ENCODE measurements at places on chromosomes 6 and 20.

DNA sequence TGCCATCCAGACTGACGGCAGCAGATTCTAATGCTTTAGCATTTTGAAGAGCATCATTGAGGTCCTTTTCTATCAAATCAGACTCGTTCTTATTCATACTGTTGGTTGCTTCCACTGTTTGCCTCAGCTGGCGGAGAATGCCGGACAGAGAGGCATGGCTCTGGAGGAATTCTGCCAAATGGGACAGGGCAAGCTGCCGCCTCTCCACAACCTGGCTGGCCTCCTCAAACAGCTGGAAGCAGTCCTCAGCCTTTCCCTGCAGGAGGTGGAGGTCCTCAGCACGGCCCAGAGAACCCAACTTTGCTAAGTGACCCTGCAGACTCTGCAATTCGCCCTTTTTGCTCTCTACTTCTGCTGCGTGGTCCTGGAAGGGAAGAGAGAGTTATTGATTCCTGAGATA, 220.5 kb downstream of the SYNE1 start:
- no peak for DNase-seq

GRCh38 chr6:25176466-25176865, 102.7 kb upstream of the CARMIL1 start:
- DNase-seq: no peak

GRCh38 chr6:81759782-81760181, 7.3 kb upstream of the TENT5A start:
- no peak for DNase-seq

DNA sequence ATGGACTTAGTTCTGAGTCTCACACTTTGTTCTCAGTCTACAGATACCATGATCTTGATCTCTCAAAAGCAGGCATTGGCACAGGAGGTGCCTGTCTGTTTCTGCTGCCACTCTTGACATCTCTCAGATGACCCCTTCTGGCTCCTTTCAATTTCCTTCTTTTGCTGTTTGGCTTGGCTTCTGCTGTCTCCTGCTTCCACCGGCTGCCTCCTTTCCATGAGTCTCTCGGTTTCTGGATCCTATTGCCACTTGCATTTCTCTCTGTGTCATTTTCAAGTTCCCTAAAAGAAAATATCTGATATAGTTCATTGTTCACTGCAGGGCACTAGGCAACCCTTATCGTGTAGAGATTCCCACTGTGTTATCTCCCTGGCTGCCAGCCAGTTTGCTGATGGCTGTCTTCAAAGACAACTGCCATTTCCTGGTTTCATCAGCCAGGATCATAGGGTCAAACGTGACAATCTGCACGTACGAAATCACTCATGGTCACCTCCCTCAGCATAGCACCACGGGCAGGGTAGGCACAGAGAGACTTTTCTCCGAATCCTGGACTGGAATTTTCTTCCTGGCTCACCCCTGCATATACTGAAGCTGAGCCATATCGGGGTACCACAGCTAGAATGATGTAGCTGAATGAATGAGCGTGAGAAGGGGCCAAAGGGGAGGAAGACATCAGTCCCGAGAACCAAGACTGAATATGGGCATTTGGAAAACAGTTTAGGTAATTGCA, 144.6 kb upstream of the TMEM170B start:
- DNase-seq: no peak

DNA sequence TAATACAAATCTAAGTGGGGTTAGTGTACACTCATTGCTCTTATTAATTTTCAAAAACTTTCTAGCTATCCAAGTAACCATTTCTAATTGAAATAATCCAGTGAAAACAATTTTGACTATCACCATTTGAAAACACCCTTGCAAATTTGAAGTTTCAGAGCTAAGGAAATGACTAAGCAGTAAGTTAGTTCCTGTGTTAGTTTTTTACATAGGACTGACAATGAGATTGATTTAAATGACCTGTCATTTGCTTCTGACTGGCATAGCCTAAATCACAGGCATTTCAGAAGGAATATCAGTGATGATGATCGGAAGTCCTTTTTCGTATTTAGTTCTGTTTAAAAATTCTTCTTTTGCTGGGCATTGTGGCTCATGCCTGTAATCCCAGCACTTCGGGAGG, 27.0 kb downstream of the STK4 start:
- peak; percentile 16 for DNase-seq

DNA sequence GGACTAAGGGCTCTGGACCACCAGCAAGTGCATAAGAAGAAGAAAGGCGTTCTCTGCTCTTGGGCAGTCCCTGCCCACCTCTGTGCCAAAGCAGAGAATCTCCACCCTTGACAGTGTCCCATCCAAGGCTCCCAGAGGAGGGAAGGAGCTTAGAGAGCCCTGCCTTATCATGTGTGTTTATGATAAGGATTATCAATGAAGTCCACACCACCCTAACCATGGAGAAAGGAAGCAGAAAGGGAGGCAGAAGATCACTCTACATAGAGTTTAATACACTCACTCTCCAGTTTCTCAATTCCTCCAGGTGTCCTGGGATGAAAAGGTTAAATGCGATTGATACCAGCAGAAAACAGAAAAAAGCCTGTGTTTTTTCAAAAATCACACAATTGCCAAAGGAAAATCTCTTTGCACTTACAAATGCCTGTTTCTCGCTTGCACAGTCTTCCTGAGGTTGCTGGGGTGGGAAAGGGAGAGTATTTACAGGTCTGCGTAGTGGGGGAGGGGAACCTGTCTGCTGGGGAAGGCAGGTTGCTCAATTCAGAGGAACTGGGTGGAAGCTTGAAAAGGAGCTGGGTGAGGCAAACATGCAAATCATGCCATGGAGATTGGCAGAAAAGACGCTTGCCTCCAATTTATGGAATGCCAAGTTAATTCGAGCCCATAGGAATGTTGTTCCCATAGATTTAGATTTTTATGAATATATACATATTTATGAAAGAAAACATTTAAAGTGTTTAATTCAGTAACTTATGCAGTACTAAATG, 104.0 kb downstream of the EYA2 start:
- DNase-seq: no peak

- no peak for DNase-seq
Observed at GRCh38 chr6:52632011-52632410, 38.9 kb upstream of the TMEM14A start.

Measured in GM20000 (cell line).